Stimulated activated CD8-positive, alpha-beta memory T cell treated with anti-CD3 and anti-CD28 coated beads, Interleukin-15, amount 100 ng/mL, for 48 hours (primary cell): ENCODE measurements at places on chromosomes 7 and 10.

DNA sequence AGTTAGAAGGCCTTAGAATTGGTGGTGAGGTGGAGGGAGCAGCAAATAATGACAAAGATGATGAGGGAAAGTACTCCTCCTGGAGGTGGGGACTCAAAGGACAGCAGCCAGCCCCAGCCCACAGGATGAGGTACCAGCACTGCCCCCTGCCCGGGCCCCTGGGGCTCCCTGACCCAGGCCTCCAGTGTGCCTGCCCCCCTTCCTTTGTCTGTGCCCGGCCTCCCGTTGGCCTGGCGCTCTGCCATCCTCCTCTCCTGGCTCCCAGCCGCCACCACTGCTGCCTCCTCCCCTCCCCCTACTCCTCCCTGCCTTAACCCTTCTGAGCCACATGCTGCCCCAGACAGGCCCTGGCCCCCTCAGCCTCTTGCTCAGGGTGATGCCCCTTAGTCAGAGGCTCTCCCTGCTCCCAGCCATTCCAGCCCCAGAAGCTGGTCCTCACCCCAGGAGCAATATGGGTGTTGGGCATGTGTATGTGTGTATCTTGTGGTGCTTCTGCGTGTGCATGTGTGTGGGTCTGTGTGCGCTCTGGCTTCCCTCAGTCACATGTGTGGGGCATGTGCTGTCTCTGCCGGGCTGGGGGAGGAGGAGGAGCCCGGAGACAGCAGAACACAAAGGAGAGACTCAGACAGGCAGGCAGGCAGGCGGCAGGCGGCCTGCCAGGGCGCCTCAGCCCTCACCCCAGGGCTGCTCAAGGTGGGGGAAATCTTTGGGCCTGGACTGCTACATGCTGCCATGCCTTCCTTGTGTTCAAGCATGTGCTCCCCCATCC is 2.6 kb downstream of the LDB1 start:
- peak; percentile 50 for DNase-seq

DNA sequence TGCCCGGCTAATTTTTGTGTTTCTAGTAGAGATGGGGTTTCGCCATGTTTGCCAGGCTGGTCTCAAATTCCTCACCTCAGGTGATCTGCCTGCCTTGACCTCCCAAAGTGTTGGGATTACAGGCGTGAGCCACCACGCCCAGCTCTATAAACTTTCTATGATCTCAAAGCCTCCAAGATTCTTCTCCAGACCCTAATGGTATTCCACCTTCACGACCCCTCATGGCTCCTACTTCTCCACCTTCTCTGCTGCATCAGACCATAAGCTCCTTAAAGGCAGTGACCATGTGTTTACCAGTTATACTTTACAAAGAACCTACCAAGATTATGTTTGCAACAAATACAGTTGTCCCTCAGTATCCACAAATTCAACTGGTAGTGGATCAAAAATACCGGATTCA is 10.1 kb upstream of the BAZ1B start:
- DNase-seq: no peak

- no peak for DNase-seq
Measured at GRCh38 chr7:137946011-137946410, 55.9 kb downstream of the CREB3L2 start.

- no peak for DNase-seq
Measured at GRCh38 chr7:75669579-75669978, 69.2 kb downstream of the HIP1 start.

GRCh38 chr10:72248468-72249151 is 25.1 kb upstream of the DDIT4 start:
- peak; percentile 55 for DNase-seq

DNA sequence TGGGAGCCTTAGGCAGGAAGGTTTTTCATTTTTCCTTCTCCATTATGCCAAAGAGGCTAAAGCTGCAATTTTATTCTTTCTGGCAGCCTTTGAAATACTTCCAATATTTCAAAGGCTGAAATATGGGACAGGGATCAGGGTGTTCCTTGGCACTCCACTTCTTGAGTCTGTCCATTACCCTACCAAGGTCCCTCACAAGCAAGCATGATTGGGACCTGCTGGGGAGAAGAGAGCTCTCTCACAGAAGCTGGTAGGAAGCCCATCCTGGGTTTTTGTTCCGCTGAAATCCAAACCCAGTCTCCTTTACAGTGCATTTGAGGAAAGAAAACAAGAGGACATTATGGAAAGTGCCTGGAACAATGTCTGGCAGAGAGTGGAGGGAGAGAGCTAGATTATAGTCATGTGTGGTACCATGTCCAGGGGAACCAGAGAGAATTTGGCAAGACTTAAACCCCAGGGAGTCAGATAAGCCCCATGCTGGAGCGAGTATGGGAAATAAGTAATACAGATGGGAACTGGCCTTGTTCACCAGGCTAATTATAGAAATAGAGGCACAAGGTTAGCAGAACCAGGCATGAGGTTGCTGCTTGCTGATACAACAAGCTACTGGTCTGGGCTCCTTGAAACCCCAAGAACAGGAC is 104.7 kb downstream of the LSM5 start:
- DNase-seq: no peak

GRCh38 chr7:47952224-47952623 is 4.0 kb upstream of the PKD1L1 start:
- DNase-seq: no peak

GRCh38 chr7:9842301-9842700 is 1131.4 kb upstream of the PHF14 start:
- no peak for DNase-seq

GRCh38 chr10:107971411-107971810 is 806.9 kb upstream of the SORCS1 start:
- no peak for DNase-seq

DNA sequence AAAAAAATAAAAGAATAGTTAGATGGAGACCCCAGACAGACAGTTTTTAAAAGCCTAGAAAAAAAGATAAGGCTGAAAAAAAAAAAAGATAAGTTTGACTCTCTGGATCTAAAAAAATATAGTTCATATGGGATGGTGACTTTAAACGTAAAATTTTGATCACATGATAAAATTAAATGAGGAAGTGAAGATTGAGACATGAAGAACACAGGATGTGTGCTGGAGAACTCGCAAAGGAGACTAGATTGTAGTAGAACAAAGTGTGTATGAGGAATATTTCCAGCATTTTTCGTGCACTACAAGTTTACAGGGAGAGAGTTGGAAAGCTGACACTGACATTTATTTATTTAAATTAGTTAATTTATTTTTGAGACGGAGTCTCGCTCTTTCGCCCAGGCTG is 286.4 kb downstream of the PRPF18 start:
- DNase-seq: no peak

DNA sequence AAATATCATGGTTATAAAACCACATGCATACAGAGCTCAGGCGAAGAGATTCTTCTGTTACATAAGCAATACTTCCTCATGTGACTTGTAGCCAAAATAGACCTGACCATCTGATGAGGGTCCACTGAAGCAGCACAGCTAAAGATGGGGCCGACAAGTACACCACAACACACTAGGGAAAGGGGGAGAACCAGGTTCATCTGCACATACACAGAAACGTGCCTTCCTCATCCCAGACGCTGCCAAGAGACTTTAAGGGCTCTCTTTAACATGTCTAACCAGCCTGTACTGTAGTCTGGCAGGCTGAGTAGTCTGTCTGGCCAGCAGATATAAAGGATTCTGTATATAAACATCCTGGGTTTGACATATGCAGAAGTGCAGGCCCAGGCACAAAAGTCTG is 30.3 kb downstream of the ERCC6 start:
- no peak for DNase-seq

DNA sequence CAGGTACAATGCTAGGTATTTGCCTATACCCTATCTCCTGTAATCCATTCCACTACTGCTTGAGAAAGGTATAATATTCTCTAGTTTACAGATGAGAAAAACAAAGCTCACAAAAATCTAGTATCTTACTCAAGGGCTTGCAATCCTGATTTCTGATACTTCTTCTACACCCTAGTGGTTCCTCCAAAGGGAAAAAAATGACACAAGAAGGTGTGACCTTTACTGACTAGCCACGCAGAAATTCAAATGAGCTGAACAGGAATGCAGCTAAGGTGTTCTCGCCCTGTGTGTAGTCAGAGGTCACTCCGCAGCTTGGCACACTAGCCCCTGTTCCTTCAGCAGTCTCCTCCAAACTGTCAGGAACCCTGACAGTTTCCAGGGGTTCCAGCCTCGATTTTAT is 59.5 kb upstream of the TM9SF3 start:
- DNase-seq: no peak

- no peak for DNase-seq
Measured at GRCh38 chr7:40700653-40701421, 566.0 kb downstream of the SUGCT start.

- DNase-seq: no peak
Measured at GRCh38 chr7:92765725-92766124, 70.6 kb downstream of the CDK6 start.

- no peak for DNase-seq
Measured at GRCh38 chr7:17408245-17408903, 109.9 kb downstream of the AHR start.

- no peak for DNase-seq
Measured at GRCh38 chr10:28432210-28432676, 100.7 kb upstream of the WAC start.

- DNase-seq: no peak
Measured at GRCh38 chr7:24137338-24137737, 146.7 kb upstream of the NPY start.

DNA sequence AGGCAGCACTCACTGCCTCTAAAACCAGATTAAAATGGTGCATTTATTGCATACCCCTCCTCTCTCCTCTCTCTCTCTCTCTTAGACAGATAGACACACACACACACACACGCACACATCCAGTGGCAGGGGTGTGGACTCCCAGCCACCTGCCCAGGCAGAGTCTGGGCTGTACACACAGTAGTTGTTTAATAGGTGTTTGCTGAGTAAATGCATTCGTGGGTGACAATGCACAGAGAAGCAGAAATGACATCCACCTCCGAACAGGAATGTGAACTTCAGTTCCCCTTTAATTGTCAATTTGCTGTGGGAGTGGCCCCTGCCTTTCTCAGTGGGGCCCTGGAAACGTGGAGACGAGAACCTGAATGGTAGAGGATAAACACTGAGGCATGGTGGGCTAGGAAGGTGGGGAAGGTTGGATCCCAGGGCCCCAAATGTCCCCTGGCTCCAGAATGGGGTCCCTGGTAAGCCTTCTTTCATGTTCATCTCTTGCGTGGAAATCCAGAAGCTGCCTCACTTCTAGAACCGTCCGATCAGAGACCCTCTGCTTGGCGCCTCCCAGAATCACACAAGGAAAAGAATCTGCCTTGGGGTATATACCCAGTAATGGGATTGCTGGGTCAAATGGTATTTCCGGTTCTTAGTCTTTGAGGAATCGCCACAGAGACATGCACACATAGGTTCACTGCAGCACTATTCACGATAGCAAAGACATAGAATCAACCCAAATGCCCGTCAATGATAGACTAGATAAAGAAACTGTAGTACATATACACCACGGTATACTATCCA is 58.5 kb upstream of the ECHDC3 start:
- no peak for DNase-seq

DNA sequence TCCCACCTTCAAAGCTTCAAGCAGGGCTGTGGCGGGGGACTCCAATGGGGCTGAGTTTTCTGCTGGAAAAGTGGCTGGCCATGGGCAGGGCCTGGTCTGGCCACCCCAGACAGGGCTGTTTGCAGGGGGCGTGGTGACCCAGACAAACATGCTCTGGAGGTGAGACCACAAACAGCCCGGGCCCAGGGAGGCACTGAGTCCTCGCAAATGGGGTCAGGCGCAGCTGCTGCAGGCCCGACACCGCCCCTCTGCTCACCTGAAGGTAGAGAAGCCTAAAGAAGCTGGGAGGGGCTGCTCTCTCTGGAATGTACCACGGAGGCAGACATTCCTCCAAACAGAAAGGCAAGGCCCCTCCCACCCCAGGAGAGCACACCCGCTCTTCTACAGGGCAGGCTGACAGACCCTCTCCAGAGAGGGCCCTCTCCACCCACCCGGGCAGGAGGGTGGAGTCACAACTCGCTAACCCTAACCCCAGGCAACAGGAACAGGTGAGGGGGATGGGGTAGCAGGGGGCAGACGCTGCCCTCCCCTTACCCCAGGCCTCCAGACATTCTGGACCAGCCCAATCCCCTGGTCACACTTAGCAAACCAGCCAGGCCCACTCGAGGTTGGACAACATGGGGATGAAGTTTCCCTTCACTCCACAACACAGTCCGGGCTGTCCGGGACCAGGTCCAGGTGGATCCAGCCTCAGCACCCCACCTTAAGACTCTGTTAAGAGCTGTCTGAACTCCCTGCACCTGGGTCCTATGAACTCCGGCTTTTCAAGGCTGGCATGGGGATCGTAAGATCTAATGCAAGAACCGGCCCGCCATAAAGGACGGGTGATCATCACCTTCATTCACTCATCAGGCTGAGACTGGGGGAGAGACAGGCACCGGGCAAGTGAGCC is 32.3 kb downstream of the OAT start:
- DNase-seq: no peak

- DNase-seq: no peak
Measured at GRCh38 chr10:72831696-72832409, 61.7 kb upstream of the OIT3 start.

DNA sequence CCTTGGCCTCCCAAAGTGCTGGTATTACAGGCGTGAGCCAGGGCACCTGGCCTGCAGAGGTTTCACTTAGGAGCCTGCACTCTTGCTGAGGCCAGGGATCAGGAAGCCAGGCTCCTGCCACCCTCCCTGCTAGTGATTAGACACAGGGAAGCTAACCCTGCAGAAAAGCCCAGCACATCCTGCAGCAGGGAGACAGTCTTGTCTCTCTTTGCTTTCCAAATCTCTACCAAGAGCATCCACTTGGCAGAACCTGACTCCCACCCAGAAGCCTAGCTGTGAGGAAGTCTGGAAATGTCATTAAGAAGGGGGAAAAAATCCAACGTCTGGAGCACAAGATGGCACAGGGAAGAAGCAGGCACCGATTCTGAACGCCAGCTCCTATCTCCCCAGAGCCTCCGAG is 8.0 kb upstream of the FAM171A1 start:
- no peak for DNase-seq

DNA sequence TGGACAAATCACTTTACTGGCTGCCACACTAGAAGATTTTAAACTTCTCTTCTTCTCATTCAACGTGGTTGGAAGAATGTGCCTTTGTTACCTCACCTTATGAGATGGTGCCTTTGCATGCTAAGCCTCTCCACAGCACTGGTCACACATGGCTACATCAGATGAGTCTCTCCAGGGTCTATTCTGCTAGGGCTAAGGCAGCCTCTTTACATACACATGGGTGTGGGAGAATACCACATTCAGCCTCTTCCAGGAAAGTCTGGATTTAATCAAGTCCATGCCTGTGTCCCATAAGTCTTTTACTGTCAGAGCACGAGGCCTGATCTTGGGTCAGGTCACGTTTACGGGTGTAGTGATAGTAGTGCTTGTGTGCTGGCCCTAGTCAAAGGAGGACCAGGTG is 701.5 kb downstream of the SORCS3 start:
- no peak for DNase-seq
